ENCODE measurements at places on chromosomes 11 and 22.

- DNase-seq = no peak
Observed at GRCh38 chr22:17120711-17121232, 388 bp downstream of the TMEM121B start.

- no peak for DNase-seq
Observed at GRCh38 chr22:32407312-32407711, 4.7 kb downstream of the RTCB start.

GRCh38 chr11:71070490-71071453 is 181.6 kb downstream of the SHANK2 start:
- DNase-seq = no peak

DNA sequence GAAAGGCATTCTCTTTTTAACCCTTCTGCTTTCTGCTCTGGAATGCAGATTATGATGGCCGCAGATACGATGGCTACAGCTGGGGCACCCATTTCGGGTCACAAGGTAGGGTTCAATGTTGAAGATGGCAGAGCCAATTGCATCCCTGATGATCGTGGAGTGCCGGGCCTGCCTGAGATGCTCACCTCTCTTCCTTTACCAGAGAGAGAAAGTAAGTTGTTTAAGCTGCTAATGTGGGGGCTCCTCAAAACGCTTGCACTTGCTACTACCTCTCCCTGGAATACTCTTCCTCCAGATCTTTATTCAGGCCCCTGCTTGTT is 50.8 kb upstream of the PRDM11 start:
- no peak for DNase-seq

DNA sequence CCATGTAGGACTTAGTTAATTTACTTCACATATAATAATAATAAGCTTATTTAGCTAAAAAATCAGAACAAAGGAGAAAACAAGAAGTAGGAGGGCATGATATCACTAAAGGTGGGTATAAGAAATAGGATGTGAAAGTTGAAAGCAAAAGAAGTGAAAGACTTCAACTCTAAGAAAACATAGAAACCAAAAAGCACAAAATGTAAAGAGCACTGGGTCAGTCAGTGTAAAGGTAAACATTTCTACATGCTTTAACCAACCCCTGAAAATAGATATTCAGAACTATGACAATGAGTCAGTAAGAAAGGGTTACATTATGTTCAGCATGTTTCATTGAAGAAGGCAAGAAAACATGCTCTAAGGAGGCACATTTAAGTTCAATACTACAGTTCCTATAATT is 298.8 kb downstream of the SWAP70 start:
- DNase-seq = no peak

DNA sequence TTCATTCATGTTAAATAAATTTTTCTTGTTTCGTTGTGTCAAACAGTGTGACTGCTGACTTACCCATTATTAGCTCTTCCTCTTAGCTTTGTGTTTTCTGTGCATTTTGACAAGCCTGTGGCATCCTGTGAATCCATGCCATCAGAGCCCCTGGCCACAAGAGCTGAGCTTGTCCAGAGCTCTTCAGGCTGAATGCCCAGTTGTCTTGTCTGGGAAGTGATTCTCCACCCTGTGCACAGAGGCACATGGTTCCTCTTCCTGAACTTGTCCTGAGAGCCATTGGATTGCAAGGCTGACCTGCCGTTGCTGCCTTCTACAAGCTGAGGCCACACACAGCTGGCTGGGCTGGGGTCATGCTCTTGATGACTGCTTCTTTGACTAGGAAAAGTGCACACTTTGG is 64.1 kb downstream of the PPP6R3 start:
- no peak for DNase-seq

DNA sequence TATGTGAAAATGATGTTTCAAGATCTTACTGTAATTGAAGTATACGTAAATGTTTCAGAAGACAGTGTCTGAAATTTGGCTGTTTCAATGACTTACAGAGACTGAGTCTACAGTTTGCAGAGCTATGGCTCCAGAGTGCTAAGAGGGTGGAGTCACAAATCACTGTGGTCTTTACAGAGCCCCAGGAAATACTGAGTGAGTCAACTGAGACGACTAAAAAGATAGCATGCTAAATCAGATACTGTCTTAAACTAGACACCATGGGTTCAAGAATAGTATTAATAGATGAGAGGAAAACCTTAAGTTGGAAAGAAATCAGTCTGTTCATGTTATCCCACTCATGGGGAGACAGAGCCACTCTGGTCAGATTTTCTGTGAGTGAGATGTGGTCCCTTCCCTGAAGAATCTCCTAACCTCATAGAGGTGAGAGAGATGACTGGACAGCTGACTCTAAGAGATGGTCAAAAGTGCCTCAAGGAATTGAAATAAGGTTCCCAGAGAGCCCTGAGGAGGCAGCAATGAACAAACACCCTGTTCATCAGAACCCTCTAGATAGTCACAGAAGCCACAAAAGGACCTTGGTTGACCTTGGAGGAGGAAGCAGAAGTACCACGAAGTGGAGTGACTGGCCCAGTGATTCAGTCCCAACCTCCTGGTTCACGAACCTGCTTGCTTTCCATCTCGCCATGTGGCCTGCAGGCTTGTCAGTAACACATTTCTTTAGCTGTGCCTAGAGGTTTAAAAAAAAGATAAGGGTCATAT is 30.2 kb downstream of the C11orf91 start:
- no peak for DNase-seq

- DNase-seq = no peak
Observed at GRCh38 chr11:68016904-68017817, 7.0 kb downstream of the ALDH3B1 start.

DNA sequence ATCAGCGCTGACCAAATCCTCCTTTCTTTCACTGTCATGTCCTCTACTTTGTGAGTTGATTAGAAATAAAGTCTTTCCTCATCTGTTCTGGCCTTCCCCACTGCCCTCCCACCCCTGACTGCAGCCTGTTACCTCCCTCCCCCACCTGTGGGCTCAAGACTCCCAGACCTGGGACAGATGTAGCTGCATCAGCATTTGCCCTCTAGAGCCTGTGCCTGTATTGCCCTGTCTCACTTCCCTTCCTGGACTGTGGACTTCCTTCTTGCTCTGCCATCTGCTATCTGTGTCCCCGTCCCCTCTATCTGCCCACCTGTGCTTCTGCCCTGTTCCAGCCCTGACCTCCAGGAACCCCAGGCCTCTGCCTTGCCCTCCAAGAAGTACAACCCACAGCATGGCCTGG is 122.5 kb downstream of the GALNT18 start:
- no peak for DNase-seq

DNA sequence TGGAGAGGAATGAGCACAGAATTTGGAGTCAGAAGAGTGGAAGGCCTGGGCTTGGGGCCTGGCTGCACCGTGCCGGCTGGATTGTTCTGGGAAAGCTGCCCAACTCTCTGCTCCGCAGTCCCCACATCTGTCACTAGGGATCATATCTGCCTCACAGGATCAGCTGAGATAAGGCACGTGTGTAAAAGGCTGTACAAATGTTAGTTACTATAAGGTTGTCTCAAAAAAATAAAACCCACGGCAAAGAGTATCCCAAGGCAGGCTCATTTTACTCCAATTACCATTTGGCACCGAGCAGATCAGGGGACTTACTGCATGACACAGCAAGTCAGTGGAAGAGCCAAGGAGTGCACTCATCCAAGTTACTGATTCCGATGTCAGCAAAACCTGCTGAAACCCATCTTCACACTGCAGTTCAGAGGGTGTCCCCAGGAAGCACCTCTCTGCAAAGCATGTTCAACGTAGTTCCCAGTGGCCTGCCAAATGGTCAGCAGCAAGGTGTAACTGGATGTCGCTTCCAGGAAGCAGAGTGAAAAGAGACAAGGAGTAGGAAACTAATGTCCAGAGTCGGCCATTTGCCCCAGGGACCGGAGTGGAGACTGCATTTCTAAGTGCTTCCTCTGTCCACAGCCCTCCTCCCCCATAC is 18.1 kb upstream of the MRTFA start:
- peak; percentile 28 for DNase-seq

DNA sequence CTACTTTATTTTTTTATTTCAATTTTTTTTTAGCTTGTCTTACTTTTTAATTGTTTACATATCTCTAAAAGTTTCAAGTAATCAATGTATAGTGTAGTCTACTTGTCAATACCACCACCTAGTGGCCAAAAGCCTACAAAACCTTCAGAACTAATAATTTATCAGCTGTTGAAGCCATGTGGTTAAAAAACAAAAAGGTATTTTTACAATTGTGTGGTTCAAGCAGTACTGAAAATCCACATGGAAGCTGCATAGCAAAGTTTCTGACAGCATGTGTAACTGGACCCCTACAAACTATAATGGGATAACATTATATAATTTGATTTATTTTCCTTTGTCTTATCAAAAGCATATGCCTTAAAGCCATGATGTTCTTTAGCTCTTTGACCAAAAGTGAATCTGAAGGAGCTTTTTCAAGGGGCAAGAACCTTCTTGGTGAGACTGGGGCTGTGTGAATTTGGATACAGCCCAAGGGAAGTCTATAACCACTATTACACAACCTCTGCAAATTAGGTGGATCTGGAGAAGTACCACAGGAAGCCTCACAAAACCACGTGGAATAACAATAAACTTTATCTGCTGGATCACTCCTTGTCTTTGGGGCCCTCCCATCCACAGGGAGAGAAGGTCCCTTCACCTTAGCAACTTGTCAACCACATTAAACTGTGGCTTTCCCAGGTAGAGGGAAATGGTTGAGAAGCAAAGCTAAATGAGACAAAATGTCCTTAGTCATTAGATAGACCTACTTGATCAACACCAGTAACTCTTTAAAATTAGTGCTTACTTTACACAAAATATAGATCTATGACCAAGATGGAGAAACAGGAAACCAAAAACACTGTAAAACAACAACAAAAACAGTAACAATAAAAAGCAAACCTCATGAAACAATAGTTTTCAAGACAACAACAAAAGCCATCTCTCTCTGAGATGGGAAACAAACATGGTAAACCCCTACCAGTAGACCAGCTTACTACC is 9.9 kb downstream of the NARS2 start:
- DNase-seq = peak; percentile 63

- no peak for DNase-seq
Observed at GRCh38 chr11:72758690-72759389, 6.6 kb upstream of the ARAP1 start.

- DNase-seq = no peak
Observed at GRCh38 chr11:10503221-10503620, 37.8 kb downstream of the RNF141 start.

Data from Jurkat, Clone E6-1 (cell line).